ENCODE measurements at places on chromosomes 5 and 9.

DNA sequence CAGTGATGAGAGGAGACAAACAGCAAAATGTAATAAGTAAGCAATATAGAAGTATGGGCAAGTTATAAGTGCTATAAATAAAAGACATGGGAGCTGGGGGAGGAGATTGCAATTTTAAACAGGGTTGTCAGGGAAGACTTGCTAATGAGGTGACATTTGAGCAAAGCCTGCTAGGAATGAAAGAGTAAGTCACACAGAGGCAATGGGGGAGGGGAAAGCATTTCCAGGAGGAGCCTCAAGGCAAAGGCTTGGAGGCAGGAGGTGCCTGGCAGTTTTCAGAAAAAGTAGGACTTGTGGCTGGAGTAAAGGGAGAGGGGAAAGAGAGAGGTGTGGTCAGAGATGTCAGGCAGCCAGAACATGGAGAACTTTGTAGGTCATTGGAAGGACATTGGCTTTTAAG lies 124.4 kb upstream of the NMUR2 start:
- DNase-seq, result no peak

- no peak for DNase-seq
Observed at GRCh38 chr5:149627070-149627469, 45.8 kb downstream of the ARHGEF37 start.

- no peak for DNase-seq
Observed at GRCh38 chr5:36502608-36503007, 103.8 kb upstream of the SLC1A3 start.

- DNase-seq, result no peak
Observed at GRCh38 chr5:95931079-95931833, 30.4 kb downstream of the ELL2 start.

- DNase-seq, result no peak
Observed at GRCh38 chr5:173911623-173912022, 23.5 kb downstream of the CPEB4 start.

DNA sequence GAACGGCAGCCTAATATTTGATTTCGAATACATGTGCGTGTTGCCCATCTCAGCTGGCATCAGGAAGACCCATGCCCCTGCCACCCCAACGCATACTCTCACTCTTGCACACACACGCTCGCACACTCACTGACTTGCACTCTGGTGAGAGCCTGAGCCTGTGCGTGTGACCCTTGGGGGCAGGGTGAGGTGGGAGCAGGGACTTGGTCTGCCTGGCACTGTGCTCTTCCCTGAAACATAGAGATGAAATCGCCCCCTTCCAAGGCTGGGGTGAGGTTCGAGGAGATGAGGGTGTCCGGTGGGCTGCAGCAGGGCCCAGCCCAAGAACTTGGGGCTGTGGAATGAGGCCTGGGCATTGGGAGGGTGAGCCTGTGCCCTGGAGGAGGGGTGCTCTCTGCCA lies 1.2 kb downstream of the LCN9 start:
- no peak for DNase-seq

DNA sequence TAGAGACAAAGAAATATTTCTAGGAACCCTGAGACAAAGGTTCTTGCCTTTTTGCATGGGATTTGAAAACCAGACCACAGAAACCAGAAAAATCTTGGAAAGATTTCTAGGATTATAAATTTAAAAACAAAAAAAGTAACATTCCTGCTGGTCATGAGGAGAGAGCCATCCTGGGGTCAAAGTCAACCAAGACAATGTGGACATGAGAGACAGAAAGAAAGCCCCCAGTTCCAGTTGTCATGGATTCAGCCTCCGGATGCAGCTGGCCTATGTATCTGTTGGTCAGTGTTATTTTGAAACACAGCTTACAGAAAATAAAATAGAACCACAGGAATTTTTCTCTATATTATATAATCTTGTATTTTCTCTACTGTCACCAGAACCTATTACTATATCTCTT lies 24.4 kb upstream of the RGMB start:
- DNase-seq, result no peak

GRCh38 chr5:116613445-116613844 lies 38.8 kb upstream of the SEMA6A start:
- DNase-seq, result no peak

DNA sequence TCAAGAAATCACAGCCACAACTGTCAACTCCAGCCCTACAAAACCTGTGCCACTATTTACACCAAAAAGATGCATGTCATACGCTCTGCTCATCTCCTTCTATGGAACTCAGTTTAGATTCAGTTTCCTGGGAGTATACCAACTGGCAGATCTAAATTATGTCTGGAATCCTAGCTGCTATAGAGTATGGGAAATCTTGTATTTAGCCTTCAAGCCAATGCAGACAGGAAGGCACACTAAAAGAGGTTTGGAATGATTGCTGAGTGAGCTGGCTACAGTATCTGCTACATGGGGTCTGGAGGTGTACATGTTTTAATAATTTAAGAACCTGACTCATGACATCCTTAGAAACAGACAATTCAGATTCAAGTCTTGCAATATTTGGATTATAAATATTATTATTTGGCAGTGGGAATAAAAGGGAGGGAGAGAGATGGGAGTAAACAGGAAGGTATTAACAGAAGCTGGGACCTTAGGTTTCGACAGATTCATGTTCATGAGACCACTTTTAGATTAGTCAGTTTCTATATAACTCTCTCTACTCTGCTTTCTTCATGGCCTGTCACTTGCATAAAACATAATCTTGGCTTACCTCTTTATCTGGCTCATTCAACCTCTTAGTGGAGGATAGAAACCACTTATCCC lies 178.8 kb upstream of the HAPLN1 start:
- DNase-seq, result no peak

GRCh38 chr5:122515709-122516431 lies 203.8 kb downstream of the SNCAIP start:
- no peak for DNase-seq

GRCh38 chr5:89901983-89902382 lies 507.6 kb downstream of the CETN3 start:
- DNase-seq, result no peak

DNA sequence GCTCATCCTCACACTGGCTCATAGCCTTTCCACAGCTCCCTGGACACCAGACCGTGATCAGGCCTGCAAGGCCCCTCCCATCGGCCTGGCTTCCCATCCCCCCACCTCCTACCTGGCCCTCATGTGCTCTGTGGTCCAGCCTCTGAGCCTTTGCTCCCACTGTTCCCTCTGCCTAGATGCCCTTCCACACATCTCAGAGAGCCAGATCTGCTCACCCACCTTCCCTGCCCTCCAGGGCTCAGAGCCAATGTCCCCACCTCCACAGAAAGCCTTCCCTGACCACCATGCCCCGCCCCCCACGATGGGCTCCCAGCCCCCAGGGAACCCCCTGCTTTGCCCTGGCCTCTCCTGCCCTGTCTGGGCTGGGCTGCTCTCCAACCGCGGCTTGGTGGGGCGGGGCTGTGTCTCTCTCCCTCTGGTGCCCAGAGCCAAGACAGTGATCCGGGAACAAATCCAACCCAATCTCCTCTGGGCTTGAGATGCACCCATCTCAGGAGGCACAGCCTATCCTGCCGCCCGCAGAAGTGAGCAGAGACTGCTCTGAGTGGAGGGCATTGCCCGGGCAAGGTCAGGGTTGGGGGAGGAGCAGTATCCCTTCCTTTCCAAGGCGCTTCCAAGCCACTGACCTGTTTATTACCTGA lies 1.6 kb downstream of the NINJ1 start:
- no peak for DNase-seq

GRCh38 chr9:31837211-31837610 lies 547.2 kb upstream of the ACO1 start:
- DNase-seq, result no peak

DNA sequence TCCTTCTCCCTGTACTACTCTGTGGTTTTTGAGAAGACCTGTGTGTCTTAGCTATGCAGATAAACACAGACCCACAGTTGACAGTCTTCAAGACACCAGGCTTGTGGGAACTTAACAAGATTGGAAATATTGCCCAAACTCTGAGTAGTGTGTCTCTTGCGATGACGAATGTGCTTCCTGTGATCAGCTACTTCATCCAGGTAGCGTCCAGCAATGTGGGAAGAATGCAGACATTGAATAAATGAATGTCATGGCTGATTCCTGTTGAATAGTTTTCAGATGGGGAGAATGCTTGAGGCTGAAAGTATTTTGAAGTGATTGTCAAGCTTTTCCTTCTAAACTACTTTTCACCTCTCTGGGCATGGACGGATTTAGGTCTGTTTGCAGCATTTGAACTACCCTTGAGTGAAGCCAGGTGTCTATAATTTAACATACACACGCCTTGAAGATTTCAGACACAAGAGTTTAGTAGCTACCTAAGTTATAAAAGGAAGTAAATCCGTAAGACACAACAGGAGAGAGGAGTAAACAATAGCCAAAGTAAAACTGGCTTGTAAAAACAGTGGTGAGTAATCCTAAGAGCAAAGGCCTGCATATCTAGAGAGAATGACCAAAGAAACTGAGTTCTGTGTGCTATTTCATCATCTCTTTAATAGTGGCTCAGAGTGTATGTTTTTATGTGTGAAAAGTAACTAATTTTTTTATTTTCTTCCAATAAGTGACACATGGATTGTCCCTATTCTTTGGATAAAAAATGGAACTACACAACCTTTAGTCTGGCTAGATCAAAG lies 30.0 kb upstream of the ARL14EPL start:
- no peak for DNase-seq

DNA sequence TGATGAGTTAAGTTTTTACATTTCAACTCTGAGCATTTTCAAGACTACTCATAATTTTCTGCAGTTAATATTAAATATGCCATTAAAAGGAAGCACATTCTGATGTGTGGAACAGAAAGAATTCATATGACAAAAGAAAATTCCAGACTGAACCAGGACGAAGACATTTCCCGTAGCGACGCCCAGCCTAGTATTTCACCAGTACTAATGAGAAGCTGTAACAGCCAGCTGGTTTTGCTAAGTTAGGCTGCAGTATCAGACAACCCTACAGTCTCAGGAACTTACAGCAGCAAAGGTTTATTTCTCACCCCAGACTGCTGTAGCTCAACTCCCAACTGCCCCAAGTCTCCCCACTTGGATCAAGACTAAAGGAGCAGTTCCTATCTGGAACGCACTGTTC lies 91.6 kb downstream of the TMEM174 start:
- DNase-seq, result no peak

DNA sequence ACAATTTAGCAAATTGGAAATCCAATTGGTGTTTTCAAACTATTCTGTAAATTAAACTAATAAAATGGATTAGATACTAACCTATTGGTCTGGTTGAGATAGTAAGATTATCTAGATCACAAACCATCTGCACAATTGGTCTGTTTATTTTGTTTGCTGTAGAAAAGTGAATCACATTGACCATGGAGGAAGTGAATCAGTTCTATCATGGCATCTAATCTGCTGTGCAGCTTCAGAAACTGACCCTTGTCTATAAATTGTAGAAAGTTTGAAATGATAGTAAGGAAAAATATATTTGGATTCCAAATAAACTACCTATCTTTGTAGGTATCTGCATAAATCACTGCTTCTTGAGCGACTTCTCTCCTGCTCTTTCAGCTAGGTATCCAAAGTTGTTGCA lies 1865.4 kb downstream of the MAT2B start:
- DNase-seq, result no peak

DNA sequence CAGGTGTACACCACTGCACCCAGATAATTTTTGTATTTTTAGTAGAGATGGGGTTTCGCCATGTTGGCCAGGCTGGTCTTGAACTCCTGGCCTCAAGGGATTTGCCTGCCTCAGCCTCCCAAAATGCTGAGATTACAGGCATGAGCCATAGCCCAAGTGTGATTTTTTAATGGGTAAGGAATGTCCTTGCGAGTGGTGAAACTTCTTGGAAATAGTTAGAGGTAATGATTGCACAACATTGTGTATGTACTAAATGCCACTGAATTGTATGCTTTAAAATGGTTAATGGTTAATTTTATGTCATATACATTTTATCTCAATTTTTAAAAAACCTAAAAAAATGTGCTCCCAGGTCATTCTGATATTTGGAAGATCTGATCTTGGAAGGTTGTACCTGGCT lies 59.9 kb upstream of the IL6ST start:
- no peak for DNase-seq

- no peak for DNase-seq
Observed at GRCh38 chr9:106119176-106119575, 424.8 kb downstream of the TMEM38B start.

- DNase-seq, result no peak
Observed at GRCh38 chr9:16307626-16308195, 562.8 kb downstream of the BNC2 start.

DNA sequence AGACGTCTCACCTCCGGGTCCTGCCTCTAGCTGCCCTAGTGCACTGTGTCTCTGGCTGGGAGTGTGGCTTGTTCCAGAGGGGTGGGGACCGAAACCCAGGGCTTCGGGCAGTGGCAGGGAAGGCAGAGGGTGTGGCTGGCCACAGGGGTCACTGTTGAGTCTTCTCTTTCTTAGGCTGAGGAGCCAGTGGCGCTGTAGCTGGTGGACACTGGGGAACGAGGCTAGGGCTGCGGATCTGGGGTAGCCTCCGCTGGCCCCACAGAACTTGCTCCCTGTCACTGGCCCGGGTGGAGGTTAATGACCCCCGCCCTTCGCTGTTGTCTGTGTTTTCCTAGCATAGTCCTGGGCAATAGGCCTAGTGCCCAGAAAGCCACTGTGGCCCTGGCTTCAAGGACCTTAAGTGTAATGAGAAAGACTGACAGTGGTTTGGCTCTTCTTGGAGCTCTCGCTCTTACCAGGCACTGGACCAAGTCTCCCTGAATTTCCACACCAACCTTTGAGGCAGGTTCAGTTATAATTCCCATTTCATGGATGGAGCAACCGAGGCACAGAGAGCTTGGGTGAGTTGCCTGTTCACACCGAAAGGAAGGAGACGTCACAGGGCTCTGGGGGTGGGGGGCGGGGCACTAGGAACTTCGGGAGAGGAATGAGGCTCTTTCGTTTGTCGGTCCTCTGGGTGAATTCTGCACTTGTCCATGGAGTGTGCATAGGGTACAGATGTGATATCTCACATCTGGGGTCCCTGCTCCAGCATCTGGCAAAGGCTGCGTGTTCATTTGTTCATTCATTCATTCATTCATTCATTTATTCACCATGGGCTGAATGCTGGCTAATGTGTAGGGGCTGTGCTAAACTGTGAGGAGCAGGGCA lies 4.8 kb upstream of the IER5L start:
- no peak for DNase-seq

- DNase-seq, result no peak
Observed at GRCh38 chr5:81853030-81853357, 102.1 kb upstream of the SSBP2 start.

DNA sequence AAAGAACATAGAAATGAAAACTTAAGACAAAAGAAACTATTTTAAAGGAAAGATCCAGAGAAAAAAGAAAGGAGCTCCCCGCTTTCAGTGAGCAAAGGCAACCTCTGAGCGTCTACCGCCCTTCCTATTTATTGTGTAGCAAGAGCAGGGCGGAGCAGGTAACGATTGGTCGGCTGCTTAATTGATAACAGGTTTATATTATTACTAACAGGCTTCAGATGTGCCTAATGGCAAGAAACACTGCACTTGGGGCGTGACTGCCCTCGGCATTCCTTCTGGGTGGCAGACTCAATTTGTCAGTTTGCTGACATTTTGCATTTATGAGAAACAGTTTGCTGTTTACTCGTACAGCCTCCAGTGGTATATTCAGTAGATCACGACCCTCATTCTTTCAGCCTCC lies 482.7 kb upstream of the C9orf72 start:
- DNase-seq, result no peak

All from stimulated activated CD8-positive, alpha-beta memory T cell treated with anti-CD3 and anti-CD28 coated beads, Interleukin-4, amount 100 ng/mL, for 1 hour (primary cell).